ENCODE measurements at places on chromosomes 3 and 15.

- DNase-seq, result no peak
These were observed 13.4 kb upstream of the SCN10A start for GRCh38 chr3:38829404-38829803.

GRCh38 chr15:82572311-82572710, 32.1 kb upstream of the RPS17 start:
- no peak for DNase-seq

DNA sequence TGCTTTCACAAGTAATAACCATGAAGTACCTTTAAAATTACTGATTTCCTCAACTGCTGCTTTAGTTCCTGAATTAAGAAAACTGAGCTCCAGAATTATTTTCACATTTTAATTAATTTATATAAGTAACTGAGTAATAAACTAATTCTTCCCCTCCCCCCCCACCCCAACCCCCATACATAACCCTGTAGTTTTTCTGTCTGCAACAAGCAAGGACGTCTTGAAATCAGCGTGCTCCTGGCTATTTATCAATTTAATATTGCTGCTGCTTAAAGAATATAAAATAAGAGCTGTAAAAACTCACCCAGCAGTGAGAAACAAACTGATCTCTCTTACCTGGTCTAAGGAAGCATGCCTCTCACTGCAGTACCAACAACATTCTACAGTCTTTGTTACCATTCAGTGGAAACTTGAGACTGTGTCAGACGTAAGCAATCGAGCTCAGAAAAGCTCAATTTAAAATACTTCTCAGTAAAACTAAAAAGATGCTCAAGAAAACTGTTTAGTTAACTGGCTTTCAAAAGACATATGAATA, 121.0 kb downstream of the TFDP2 start:
- DNase-seq, result no peak

- DNase-seq, result no peak
These were observed 100.8 kb upstream of the SOX2 start for GRCh38 chr3:181610973-181611265.

DNA sequence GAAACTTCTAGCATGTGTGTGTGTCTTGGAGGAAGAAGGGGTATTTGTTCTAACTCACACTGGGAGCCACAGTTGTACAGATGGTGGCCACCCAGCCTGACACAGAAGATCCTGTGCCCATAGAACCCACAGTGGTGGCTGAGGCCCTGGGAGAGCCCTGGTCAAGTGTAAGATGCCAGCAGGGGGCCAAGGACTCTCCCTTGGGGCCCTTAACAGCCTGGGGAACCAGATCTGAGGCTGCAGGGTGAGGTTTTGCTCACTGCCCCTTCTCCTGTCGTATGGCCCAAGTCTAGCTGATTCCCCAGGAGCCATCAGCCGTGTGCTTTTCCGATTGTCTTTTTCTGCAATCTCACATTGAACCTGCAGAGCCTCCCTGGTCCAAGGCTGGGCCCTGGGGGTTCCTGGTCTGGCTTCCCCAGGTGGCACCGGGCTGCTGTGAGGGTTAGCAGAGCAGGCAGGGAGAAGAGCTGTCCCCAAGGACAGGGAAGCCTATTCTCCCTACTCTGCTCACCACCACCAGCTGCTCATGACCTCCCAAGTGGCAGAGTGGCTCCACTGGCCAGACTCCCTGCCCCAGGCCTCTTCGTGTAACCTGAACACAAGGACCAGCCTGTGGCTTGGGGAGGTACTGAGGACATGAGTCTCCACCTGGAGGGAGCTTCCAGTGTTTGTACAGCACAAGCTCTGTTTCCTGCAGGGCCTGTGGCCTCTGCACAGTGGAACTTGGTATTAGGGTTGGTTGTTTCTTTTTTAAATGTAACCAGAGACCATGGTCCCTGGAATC, 51.9 kb downstream of the CA12 start:
- DNase-seq, result no peak

DNA sequence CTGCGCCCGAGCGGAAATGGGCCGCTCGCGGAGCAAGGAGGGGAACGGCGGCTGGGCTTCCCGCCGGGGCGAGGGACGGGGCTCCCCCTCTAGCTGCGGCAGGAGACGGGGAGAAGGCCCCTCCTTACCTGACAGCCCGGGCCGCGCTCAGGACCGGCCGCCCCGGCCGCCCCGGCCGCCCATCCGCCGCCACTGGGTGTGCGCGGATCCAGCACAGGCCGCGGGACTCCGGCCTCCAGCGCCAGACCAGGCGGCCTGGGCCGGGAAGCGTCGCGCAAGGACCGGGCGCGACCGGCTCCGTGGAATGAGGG, 296 bp downstream of the TPRA1 start:
- no peak for DNase-seq

DNA sequence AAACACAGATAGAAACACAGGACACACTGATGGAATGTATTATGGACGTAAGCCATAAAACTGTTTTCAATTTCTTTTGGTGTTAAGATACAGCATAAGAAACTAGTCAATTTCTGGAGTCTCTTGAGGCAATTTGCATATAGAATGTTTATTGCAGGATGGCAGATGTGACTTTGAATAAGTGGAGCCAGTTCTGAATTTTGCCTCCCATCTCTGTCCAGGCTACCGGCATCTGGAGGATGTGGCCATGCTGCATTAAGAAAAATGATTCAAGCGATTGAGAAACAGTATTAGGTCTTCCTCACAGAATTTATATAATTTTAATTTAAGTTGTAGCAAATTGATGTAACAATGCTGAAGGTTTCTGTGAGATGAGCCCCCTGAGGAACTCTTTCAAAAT, 81.5 kb downstream of the CHST2 start:
- no peak for DNase-seq

DNA sequence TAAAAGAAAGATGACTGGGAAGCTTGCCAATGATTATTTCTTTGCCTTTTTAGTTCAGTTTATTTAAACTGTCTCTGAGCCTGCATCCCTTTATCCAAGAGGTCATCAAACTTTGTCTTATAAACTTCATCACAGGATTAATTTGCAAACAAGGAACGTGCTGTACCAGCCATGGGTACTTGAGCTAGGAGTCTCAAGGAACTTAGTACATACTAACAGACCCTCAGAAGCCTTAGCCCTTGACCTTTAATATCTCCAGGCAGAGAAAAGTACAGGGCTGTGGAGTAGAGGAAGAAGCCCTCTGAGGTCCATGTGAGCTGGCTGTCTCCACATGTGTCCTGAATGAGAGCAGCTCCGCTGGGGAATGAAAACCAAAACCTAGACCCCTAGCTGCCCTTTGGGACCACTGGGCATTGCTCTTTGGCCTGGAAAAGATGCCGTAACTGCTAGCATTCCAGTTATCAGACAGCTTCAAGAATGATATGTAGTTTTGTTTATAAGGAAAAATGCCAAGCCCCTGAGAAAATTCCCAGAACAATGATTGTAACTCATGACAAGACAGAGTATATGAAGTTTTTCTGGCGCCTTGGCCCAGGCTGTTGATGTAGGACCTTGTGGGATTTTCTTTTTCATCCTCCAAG, 92.1 kb downstream of the ASB7 start:
- no peak for DNase-seq

DNA sequence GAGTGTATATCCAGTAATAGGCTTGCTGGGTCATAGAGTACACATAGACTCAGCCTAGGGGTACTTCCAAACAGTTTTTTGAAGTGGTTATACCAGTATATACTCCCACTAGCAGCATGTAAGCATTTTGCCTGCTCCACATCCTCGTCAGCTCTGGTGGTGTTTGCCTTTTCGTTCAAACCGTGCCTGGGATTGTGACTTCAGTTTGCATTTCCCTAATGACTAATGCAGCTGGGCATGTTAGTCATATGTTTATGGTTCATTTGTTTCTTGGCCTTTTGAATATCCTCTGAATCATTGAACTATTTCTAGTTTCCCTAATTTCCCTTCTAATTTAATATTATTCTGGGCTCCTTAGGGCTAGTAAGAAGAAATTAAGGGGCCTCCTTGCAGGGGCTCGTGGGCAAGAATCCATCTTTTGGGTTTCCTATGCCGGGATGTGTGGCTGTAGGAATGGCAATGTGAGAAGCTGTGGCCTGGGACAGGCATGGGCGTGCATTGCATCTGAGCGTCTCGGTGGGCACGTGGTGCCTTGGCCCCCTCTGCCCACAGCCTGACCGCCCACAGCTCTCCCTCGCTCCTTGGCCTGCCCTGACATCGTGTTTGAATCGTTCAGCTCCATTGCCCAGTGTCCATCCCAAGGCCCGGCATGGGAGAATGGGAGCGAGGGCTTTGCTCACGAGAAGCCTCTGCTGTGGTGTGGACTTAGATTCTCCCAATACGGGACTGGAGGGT, 26.4 kb downstream of the FAH start:
- DNase-seq, result no peak

- no peak for DNase-seq
These were observed 12.4 kb upstream of the TM4SF4 start for GRCh38 chr3:149462051-149462450.

GRCh38 chr3:188122571-188123169, 31.3 kb upstream of the LPP start:
- DNase-seq, result no peak

GRCh38 chr15:96472681-96473080, 142.2 kb downstream of the NR2F2 start:
- DNase-seq, result no peak

Data from stimulated activated CD4-positive, alpha-beta T cell treated with anti-CD3 and anti-CD28 coated beads, Interleukin-1b, Interleukin-23, amount 100 ng/mL, for 24 hours (primary cell).